Fibroblast of gingiva (primary cell): ENCODE measurements at places on chromosomes 2 and 18.
A peak's percentile ranks its signal among the peaks of the same experiment; 100 is the strongest.

DNA sequence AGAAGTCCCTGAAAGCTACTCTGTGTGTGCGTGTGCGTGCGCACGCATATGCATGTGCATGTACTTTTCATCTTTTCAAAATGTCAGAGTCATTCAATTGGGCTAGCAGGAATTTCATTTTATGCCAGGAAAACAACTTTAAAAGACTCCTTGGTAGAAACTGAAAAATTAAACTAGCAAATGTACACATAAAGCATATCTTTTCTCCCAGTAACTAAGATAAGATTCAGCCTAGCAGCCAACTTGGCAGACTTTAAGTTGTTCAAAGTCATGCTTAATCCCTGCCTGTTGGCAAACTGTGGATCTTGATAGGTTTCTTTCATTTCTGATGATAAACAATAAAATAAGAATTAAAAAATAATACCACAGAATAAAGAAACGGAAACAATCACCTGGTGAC lies 1129.1 kb downstream of the LRP1B start:
- no peak for DNase-seq

DNA sequence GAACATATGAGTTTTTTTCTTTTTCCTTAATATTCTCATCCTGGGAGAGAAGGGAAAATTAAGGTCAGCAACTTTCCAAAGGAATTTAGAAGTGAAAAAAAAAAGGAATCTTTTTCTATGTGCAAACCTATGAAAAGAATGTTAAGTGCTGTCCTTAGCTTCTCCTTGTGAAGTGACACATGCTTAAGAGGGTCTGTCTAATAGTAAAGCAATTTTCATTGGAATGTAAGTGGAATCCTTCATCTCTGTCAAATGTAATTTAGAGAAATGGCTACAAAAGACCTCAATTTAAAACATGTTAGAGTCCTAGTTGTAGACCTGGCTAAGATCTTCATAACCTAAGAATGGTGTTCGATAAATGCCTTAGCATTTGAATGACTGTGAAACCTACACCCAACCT lies 117.4 kb upstream of the EPB41L3 start:
- DNase-seq, result no peak

- no peak for DNase-seq
Observed at GRCh38 chr2:198106621-198107385, 302.4 kb downstream of the PLCL1 start.

GRCh38 chr2:203804070-203804469 lies 63.5 kb upstream of the CTLA4 start:
- peak; percentile 99 for DNase-seq

DNA sequence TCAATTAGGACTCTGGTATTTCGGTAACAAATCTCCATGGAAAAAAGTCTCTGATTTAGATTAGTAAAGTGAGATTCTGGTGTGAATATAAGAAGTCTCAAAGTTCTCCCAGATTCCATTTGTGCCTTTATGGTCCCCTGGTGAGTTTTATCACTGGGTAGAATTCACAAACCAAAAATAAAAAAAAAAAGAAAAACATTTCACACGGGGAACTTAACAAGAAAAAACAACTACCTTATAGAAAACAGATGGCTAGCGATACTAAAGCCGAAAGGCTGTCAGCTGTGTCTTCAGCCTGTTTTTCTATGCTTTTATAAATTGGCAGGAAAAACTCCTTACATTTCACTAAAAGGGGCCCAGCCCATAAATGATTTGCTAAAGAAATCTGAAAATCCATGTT lies 50.6 kb downstream of the COL5A2 start:
- peak; percentile 60 for DNase-seq

GRCh38 chr18:38475686-38476085 lies 910.1 kb upstream of the CELF4 start:
- DNase-seq, result no peak

DNA sequence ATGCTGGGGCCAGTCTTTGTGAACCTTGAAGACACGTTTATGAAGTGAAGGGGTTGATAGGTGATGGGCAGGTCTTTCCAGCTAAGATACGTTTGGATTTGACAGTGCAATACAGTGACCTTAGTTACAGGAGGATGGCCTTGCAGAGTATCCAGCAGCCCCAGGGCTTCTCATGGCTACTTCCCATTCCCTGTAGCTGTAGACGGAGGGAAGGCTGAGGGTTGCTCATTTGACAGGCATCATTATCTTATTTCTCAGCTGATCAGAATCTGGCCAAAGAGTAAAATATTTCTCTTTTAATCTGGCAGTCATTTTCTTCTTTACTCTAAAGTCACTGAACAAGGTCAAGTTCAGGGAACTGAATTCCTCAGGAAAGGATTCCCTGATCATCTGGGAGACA lies 85.1 kb upstream of the RMDN2 start:
- DNase-seq, result no peak

DNA sequence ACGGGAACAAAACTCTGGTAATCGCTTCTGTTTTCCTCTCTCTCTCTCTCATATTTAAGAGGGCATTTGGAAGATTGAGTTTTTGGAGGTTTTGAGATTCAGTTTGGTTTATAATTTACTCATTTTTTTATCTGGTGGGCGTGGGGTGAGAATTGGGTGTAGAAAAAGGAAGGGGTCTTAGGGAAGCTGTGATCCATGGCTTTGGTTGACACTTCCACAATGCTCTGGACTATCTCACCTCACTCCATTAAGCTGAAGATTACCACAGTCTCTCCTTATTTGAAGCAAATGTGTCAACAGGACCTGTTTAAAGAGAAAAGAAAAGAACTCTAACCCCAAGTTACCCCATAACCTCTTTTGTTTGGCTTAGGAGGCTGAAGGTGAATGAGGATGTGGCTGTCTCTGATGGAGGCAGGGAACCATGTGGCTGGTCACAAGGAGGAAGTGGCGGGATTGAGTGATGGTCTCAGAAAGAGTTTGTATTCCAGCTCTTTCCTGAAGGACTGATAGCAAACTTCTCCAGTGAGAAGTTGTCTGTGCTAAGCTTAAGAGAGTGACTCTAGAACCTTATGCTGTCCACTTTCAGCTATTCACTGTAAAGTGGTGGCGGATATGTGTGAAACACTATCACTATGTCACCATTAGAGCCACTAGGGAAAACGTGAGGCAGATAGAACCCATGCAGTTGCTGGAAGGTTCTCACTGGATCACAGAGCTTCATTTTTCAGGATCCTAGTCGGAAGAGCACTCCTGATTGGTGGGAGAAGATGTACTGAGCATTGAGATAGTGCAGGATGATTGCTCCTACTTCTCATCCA lies 934 bp downstream of the ZNF804A start:
- DNase-seq, result peak; percentile 11

DNA sequence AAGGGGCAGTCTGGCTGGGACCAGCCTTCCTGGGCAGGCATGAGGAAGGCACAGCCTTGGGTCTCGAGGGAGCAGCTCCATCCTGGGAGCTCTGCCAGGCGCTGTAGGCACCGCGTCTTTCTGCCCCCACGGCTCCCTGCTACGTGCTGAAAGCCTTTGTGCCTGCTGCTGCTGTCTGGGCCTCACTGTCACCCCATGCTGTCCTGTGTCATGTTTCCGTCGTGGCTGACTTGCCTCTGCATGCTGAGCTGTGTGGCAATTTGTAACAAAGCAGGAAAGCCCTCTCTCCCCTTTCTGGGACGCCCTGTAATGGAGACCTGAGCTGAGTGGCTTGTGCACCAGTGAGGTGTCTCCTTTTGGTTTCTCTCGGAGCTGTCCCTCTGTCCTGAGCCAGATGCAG lies 152.5 kb downstream of the TSN start:
- DNase-seq, result no peak

DNA sequence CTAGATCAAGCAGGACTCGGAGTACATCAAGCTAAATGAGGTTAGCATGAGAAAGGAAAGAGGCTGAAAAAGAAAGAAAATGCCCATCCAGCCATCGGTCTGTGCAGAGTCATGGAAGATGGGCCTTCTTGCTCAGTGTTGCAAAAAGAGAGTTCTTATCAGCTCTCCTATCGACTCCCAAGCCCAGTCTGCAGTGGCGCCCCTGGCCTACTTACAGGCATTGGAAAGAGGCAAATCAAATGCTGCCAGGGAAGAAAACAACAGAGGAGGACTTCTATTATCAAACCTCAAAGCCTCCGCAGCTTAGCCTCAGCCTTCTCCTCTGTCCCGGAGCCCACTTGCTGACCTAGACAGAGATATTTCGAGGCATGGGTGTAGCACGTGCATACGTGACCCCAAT lies 66.0 kb downstream of the CDH2 start:
- no peak for DNase-seq
